ENCODE measurements at places on chromosomes 12 and 14. TPM values are rescaled to one million over a fixed set of nuclear protein-coding genes. Genes with fewer than 3 reads are reported as not detected.

- DNase-seq: no peak
Observed at GRCh38 chr14:93036652-93037345, 78.9 kb downstream of the ITPK1 start.

- DNase-seq: no peak
Observed at GRCh38 chr14:90062822-90063539, 1.2 kb downstream of the KCNK13 start.

- no peak for DNase-seq
Observed at GRCh38 chr14:54918427-54918826, 15.8 kb upstream of the GCH1 start.

GRCh38 chr14:35213869-35214387 is 78.3 kb upstream of the PSMA6 start:
- no peak for DNase-seq

- DNase-seq: peak; percentile 46
Observed at GRCh38 chr14:48527832-48528231, 852.4 kb upstream of the MDGA2 start.

- no peak for DNase-seq
Observed at GRCh38 chr12:71007781-71008404, 87.4 kb upstream of the PTPRR start.

DNA sequence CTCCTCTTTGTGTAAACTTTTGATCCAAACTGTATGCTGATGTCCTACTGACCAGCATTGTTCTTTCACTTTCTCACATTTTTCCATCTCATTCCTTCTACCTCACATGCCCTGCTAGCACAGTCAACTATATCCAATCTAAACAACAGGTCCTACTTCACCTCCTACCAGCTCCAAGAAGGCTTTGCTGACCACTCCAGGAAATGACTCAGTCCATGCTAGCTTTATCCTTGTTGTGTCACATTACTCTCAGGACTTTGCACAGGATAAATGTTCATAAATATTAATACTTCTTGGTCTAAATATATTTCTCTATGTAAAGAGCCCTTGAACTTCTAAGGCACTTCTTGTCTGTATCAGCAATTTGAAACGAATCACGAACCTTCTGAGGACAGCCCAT is 64.9 kb upstream of the PCED1B start:
- no peak for DNase-seq

DNA sequence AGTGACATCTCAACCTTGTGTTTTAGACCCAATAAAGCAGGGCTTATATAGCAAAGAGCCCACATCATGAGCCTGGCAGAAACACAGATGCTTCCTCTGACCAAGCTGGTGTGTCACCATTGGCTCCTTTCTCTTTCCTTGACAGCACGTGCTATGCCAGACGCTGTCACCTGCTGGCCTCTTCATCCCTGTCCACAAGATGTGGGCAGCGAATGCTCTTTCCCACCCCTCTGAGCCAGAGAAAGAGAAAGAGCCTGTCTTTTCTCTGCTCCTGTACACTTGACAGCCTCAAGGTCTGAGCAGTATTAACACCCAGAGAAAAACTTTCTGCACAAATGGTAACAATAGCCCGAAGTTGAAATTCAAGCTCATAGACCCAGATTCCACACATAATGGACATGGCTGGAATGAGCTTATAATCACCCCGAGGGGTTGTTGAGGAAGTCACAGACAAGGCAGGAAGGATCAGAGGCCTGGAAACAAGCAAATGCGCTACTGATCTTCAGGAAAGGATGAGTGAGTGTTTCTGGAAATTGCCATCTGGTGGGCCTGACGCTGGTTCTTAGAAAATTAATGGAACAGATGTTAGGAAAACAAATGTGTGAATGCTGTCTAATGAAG is 8.9 kb downstream of the TGFB3 start:
- peak; percentile 68 for DNase-seq

DNA sequence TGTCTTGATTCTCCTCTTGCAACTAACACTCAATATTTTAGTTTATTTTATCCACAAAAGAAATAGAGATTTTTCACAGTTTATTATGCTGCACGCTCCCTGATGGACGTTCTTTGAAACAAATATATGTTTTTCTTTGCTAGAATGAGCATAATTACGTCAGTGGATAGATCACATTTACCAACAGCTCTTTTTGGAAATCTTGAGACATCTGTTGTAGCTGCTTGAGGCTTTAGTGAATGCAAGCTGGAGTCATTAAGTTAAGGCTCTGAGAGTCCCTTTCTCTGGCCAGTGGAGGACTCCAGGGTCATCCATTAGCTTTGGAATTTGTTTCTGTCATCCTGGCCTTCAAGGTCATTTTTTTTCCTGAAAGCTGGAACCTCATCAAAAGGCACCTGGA is 405.6 kb upstream of the TMEM132C start:
- DNase-seq: no peak

GRCh38 chr12:88339254-88339949 is 197.3 kb downstream of the TMTC3 start:
- DNase-seq: no peak

DNA sequence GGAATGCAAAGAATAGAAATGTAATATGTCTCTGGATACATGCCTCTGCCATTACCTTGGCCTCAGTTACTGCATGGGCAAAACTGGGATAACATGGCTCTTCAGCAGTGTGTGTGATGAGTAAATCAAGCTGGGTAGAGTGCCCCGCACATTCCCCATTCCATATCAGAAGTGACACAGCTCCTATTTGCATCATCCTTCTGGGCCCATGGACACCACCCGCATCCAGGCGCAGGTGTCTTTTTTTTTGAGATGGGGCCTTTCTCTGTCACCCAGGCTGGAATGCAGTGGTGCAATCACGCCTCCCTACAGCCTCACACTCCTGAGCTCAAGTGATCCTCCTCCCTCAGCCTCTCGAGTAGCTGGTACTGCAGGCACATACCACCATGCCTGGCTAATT is 31.6 kb downstream of the KRT76 start:
- DNase-seq: no peak

DNA sequence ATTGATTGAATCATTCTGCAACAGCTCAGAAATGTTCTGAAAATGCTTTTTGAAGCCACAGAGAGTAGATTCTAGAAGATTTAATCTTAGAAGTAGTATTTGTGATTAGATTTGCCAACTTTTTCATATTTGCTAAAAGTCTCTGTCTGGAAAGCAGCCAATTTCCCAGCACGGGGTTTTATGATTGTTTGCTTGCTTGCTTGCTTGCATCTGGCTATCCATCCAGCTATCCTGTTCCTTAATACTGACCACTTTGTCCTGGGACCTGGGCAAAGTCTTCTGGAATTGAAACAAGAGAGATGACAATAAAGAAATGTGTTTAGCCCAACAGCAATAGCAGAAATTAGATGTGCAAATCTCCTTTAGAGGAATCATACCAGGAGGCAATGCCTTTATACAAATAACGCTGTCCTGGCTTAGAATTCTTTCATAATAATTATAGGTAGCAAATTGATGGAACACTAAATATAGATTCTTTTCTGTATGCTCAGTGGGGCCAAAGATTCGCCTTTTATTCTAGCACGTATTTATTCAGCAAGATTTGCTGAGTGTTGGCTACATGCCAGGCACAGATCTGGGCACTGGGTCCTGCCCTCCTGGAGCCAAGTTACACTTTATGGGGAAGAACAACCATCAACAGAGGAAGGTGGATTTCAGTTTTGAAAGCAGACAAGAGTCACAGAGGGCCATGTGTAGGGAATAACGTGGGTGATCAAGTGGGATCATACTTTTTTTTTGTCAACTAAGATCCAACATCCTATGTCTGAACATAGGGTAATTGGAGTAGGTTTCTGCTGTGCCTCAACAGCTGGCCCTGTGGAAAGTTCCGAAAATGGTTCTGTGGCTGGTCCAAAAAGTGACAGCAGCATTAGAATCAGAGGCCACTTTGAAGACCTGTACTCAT is 25.3 kb downstream of the MYBPC1 start:
- DNase-seq: no peak

NPFF gene
- not detected for total RNA-seq

HOXC10 gene
- total RNA-seq: not detected

NOC4L gene
- 14.2 TPM for total RNA-seq

POTEM gene
- not detected for total RNA-seq

AVPR1A gene
- total RNA-seq: 0.35 TPM

P2RX4 gene
- total RNA-seq: 9.8 TPM

NFE2 gene
- total RNA-seq: 2.7 TPM

SLCO1B1 gene
- total RNA-seq: not detected

ERP27 gene
- 0.15 TPM for total RNA-seq
